ENCODE measurements at places on chromosomes 3 and 15.

- no peak for DNase-seq
Measured at GRCh38 chr3:156530980-156531379, 23.9 kb downstream of the SSR3 start.

- DNase-seq = no peak
Measured at GRCh38 chr3:46749129-46749528, 31.5 kb upstream of the PRSS50 start.

GRCh38 chr15:49036650-49037545 is 9.3 kb downstream of the SECISBP2L start:
- DNase-seq = peak; percentile 41

DNA sequence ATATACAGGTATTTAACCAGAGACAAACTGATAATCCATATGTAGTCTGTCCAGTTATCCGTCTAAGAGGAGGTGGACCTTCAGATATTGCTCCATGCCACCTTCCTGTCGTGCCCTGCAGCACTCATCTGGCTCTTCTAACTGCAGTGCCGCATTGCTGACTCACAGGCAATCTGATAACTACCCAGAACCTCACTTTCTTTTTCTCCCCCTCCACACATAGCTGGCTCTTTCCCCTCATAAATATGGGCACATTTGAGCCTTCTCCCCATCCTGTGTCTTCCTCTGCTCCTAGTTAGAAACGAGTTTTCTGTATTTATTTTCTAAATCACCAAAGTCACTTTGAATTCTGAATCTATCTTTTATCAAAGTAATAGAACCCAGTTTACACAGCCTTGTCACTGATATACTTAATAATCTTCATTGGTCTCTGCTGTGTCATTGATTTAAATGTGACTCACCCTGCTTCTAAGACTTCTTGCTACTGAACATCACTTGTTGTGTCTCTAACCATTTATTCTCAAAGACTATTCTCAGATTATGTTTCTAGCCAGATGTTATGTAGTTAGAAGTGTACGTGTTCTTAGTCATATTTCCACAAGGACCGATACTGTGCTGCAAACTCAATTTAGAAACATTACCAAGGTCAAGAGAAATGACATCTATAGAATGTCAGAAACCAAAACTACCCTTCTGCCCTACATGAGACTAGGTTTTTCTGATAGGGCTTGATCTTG is 17.4 kb upstream of the KCNMB2 start:
- no peak for DNase-seq
